ENCODE measurements at places on chromosomes 5 and 9.

DNA sequence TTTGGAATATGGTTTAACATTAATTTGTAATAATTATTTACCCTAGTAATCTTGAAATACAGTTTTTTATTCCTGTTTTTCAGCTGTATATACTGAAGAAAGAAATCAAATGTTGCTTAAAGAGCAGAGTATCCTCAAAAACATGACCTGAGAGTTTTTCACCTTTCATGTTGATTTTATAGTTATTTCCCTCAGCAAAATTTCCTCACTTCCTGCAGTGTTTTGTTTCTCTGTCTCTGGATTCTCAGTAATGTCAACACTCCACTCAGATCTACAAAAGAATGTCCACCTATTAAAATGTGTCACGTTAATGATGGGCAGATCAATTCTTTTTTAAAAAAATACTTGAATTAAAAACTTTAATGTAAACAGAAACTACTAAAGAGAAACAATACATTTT lies 398.3 kb downstream of the ANXA1 start:
- no peak for DNase-seq

DNA sequence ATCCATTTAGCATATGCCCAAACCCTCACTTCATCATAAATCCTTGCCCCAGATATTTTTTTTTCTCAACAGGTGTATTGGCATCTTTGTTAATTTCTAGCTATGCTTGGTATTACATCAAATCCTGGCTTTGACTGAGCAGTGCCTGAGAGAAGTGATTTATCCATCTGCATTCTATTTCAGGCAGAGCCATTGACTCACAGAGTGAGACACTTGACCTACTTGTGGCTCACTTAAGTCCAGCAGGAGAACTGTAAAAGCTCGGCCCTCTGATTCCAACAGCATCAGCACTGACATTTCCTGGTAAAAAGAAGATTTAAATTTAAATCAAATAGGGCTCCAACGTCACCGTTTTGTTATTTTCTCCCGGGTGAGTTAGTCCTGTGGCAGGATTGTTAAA lies 93.4 kb downstream of the PLK2 start:
- no peak for DNase-seq

DNA sequence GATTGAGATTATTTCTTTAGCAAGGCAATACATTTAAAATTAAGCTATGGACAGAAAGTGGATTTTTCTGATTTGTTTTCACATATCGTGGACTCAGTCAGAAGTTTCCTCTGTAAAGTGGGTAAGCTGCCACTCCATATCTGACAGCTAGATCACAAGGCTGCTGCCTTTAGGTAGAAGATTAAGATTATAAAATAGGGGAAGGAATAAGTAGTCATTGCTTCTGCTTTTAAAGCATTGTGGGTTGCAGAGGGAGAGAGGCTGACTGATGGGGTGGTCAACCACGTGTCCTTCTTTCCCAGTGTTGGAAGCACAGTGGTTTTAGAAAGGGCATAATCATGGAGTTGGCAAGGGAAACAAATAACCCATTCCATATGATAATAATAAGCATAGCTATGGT lies 74.3 kb upstream of the MOCS2 start:
- DNase-seq, result no peak

DNA sequence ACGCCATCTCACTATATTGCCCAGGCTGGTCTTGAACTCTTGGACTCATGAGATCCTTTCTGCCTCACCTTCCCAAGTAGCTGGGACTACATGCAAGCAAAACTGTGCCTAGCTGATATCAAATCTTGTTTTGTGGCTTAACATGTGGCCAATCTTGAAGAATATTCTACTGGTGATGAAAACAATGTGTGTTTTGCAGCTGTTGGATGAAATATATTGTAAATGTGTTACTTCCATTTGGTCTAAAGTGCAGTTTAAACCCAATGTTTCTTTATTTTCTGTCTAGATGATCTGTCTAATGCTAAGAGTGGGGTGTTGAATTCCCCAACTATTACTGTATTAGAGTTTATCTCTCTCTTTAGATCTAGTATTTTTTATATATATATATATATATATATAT lies 73.1 kb downstream of the RNF130 start:
- no peak for DNase-seq

DNA sequence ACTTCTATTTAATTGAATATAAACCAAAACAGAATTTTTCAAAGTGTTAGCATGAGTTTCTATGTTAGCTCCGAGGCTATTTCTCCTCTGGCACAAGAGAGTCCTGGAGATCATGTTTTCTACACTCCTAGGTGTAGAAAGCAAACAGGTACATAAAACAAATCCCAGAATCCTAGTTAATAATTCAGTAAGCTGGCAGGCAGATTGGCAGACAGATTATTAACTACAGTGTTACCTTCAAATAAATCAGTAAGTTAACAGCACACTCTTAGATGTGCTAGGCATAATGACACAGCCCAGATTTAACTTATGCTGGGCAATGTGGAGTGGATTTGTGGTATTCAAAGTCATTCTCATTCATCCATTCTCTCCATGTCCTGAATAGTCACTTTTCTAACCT lies 282.8 kb upstream of the RPS23 start:
- no peak for DNase-seq

- no peak for DNase-seq
Measured at GRCh38 chr5:124839371-124839998, 93.0 kb upstream of the ZNF608 start.

DNA sequence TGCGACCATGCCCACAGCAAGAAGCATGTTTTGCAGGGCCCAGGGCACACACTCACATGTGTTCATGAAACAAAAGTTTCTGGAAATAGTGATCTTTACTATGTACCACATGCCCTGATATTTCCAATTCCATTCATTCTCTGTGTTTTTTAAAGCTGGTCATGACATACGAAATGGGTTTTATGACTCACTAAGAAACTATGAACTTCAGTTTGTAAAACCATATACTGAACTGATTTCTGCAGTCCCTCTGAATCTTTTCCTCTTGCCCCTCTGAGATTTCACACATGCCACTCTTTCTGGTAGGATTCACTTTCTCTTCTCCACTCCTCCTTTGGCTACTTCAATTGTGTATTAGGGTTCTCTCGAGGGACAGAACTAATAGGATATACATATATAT lies 416.1 kb upstream of the TRPC7 start:
- no peak for DNase-seq

DNA sequence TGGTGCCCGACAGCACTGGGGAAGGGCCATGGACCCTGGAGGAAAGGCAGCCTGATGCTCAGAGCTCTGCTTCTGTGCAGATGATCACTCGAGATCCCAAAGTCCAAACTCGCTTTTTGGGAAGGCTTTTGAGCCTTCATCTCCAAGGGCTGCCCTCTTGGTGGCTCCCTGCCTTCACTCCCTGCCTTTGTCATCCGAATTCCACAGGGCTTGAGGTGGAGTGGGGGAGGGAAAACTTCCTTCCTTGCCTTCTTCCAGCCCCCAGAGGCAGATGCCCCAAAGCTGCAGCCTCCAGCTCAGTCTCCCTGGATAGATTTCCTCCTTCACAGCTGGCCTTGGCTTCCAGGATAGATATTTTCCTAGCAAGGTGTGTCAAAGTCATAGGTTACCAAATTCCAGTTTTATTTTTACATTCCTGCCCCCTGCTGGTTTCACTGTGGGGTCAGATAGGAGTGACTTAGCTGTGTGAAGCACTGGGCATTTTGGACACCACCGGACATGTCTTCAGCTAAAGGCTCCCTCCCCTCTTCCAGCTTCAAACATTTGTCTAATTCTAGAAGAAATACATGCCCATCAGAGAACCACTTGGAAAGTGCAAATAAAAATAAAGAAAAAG lies 268.2 kb downstream of the HSPA4 start:
- DNase-seq, result no peak

- no peak for DNase-seq
Measured at GRCh38 chr5:173954671-173955521, 34.1 kb upstream of the C5orf47 start.

DNA sequence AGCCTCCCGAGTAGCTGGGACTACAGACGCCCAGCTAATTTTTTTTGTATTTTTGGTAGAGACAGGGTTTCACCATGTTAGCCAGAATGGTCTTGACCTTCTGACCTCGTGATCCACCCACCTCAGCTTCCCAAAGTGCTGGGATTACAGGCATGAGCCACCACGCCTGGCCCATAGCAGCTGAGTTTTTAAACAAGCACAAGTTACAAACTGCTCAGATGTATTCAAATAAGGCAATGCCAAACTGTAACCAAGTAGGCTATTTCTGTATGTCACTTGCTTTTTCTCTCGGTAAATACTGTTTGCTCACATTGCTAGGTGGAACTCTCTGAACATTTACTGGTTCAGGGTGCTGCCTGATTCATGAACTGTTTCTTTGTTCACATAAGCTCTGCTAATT lies 799.3 kb upstream of the NUDT12 start:
- DNase-seq, result no peak

DNA sequence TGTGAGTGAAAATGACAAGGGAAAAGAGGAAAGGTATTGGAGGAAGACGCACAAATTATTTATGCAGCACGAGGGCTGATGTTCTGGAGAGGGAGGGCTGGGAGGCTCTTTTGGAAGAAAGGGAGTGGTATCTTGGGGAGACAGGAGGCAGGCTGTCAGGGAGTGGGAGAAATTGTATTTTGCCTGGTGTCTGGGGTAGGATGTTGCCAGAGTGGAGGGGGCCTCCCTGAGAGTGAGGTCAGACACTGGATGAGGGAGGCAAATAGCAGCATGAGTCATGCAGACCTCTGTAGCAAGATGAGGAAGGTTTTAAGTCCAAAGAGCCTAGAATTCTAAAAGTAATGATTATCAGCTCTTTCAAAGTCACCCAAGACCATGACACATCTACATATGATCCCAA lies 158.0 kb downstream of the DMRT2 start:
- DNase-seq, result no peak

- no peak for DNase-seq
Measured at GRCh38 chr5:189976-190365, 1.3 kb upstream of the LRRC14B start.

DNA sequence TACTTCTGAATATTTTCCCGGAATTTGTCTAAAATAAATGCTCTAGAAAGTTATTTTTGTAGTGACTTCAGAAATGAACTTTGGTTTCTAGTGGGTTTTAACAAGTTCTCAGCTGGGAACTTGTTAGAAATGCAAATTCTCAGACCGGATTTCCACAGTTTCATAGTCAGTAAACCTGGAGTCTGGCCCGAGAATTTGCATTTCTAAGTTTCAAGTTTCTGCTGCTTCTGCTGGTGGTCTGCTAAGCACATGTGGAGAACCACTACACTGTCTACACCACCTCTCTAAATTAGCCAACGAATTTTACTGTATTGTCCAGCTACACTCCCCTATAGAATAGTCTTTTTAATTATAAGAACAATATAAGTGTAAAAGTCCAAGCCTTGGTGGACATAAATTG lies 208.0 kb downstream of the CHSY3 start:
- no peak for DNase-seq

DNA sequence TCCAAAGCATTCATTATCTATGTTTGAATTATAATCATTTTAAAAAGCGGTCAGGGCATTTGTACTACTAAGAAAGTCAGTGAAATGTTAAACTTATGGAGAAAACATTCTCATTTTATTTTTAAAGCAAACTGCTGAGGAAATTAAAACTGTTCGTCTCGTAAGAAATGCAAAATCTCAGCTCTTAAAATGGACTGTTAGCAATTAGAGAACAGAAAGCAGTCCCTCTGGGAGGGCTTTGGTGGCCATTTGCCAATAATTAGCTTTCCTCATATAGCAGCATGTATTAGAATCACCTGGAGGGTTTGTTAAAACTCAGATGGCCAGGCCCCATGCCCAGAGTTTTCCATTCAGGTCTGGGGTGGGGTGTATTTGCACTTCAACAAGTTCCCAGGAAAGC lies 120.7 kb upstream of the RASEF start:
- no peak for DNase-seq

- no peak for DNase-seq
Measured at GRCh38 chr9:89368978-89369377, 50.7 kb downstream of the SECISBP2 start.

Measured in CD4-positive, alpha-beta T cell treated with Interleukin-15 for 4 hours (primary cell).